H9 (cell line): ENCODE measurements at places on chromosomes 1 and 21. TPM values are rescaled to one million over a fixed set of nuclear protein-coding genes. Genes with fewer than 3 reads are reported as not detected.

DNA sequence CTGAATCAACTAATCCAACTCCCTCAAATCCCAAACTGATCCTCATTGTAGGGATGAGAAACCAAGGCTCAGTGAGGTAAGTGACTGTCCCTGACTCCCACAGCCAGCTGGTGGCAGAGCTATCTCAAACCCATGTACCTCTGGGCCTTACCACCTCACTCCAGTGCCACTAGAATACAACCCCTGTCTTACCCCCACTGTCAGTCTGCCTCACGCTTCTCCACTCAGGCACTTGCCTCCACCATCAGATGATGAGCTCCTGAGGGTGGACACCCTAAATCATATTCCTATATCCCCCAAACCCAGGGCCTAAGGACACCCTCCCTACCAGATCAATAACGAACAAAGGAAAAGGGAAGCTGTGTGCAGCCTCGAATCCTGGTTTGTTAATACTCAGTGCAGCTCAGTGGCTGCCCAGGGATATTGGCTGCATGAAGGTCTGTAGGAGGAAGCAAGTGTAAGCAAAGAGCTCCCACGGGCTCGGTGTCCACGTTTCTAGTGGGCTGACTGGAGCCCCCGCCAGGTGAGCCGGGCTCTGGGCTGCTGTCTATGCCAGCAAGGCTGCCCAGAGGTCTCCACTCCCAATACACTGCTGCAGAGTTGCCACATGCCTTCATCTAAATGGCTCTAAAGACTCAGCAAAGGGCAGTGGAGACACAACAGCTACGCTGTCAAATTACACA is 533.4 kb downstream of the MATN1 start:
- no peak for DNase-seq

CLCA1 gene
- not detected in 2 replicates for total RNA-seq

FAM72C gene
- 3.5 and 6.0 TPM in 2 replicates for total RNA-seq

CATSPERE gene
- total RNA-seq: 0.31 and 0.55 TPM in 2 replicates

ZYG11A gene
- total RNA-seq: 2.0 and 2.1 TPM in 2 replicates

DNA sequence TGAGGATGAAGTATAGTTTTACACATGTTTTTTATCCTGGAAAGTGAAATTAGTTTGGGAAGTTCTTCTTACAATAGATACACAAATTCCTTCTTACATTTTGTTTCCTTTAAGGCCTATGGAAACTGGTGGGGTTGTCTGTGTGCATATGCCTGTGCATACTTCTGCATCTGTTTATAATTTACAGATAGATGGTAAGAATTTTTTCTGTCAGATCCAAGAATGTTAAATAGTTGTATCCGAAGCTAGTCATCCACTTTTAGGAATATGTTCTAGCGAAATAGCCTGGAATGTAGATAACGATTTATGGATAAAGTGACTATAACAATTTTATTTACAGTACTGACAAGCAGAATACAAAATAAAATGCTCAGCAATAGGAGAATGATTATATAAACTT is 194.1 kb downstream of the ROR1 start:
- no peak for DNase-seq

RPF1 gene
- 36.1 and 39.7 TPM in 2 replicates for total RNA-seq

WDR64 gene
- total RNA-seq: not detected in 2 replicates

DNA sequence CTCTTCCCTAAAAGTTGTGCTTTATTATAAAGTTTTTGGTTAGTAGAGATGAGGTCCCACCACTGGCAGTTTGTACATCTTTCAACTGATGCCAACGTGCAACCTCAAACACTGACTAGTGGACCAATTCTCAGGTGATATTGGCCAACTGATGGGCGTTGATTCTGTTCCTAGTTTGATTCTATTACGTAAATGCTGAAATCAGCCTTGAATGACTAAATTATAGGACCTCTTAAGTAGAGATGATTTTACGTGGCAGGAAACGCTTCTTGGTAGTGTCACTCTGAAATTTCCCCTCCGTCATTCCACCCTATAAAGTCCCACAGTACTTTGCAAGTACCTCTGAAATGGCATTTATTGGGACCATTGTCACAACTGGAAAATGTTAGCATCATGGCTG is 8.8 kb upstream of the FNDC7 start:
- no peak for DNase-seq

DNA sequence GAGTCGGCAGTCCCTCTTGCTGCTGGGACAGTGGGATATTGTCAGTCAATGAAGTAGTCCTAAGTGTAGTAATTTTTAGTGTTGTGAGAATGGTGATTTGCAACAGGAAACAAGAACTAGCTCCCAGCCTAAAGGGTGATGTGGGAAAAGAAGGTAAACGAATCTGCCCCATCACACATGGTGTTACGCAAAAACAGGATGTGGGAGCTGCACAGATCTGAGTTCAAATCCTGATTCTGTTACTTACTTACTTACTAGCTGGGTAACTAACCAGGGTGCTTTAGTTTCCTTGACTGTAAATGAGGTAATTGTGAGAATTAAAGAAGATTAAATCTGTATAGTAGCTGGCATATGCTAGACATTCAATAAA is 22.3 kb downstream of the NAV1 start:
- no peak for DNase-seq

TMIGD3 gene
- not detected in 2 replicates for total RNA-seq

- no peak for DNase-seq
These were observed 101.3 kb upstream of the ESRRG start for GRCh38 chr1:216824511-216824910.
